ENCODE measurements at places on chromosomes 11 and 22.

DNA sequence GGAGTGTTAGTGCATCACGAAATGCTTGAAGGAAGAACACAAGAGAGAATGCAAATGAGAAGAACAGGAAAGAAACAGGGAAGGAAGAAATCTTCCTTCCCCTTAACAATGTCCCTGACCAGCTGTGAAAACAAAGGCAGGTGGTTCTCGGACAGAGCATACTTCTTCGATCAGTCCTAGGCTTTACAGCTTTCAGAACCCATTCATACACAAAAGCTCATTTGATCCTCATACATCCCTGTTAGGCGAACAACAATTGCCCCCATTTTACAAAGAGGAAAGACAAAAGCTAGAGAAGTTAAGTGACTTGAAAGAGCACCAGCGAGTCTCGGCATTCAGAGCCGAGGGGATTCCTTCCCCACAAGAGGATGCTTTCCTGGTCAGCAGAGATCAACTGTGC lies 57.2 kb upstream of the LRRC55 start:
- DNase-seq = no peak

GRCh38 chr11:110874437-110875030 lies 162.3 kb upstream of the ARHGAP20 start:
- no peak for DNase-seq

- DNase-seq = peak; percentile 77
These were observed 3.4 kb downstream of the TSPAN32 start for GRCh38 chr11:2305140-2305778.

DNA sequence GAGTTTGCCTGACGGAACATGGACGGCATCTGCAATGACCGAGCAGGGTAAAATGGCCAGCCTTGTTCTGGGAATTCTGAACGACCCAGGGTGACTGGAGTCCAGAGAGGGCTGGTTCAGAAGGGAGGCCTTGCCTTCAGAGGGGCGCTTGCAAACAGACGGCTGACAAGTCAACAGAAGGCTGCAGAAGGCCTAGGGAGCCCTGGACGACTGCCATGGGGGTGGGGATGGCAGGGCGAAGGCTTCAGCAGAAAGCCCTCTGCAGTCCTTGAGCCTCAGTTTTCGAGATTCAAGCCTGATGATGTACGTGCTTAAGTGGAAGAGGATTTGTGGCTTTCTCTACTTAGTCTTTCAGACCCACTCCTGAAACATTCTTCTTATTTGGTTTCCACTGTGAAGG lies 117.1 kb upstream of the TBCEL start:
- no peak for DNase-seq

DNA sequence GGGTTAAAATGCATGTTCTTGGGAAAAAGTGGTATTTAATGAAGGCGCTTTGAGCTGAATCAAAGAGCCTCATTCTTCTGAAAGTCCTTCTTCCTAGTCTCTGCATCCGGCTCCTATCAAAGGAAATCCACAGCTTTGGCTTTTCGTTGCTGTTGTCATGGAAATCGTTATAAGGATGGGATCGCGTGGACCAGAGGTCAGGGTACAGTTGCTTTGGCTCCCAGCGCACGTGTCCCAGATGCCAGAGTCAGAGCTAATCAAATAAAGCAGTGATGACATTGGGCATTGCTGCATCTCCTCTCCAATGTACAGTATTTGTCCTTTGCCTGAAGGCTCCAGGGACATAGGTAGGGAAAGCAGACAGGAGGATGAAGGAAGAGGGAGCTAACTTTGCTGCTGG lies 181.9 kb downstream of the MYO18B start:
- DNase-seq = no peak

DNA sequence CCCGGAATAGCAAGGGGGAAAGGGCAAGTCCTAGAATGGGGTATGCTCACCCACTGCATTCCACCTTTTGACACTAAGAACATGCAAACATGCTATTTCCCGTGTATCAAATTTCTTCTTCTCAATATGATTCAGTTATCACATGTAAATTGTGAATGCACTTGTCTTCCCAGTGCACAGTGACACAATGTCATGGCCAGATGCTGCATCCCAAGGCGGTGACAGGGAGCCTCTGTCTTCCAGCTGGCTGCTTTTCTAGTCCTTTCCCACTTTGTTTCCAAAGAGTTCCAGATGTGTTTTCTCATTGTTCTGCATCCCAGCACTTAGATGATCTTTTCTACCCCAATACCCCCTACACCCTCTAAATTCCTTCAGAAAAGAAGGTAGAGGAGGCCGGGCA lies 12.4 kb downstream of the SLC25A18 start:
- DNase-seq = no peak

DNA sequence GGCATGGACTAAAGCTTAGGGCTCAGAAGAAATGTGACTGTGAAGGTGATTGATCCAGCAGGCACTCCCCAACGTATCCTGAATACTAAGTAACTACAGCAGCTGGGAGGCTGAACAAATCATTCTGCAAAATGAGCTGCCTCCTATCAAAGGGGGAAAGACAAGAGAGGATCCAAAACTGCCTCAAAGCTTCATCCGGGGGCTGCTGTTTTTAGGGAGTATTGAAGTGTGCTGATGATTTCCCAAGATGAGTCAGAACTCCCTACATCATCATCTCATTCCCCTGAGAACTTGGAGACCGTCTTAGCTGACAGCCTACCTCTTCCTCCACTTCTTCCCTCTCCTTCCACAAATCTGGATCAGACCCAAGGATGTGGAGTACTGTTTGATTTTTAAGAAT lies 108.4 kb upstream of the GRAMD1B start:
- no peak for DNase-seq

DNA sequence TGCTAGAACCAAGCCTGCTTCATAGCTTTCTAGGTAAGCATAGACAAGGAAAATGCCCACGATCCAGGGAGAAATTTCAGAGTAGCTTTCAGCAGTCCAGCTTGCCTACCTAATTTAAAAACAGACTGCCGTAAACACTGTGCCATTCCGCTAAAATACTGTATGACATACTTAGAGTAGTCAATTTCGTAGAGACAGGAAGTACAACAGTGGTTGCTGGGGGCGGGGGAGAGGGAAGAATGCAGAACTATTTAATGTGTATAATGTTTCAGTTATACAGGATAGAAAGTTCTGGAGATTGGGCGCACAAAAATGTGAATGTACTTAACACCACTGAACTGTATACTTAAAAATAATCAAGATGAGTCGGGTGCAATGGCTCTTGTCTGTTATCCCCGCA lies 56.7 kb downstream of the C11orf58 start:
- DNase-seq = no peak

Measured in hindlimb muscle (tissue), 1 donor.